ENCODE measurements at places on chromosomes 11 and 22. TPM values are rescaled to one million over a fixed set of nuclear protein-coding genes. Genes with fewer than 3 reads are reported as not detected.

TRAF6 gene
- 18.8 TPM for polyA plus RNA-seq

KLHL35 gene
- 15.4 TPM for polyA plus RNA-seq

ANO9 gene
- polyA plus RNA-seq: 1.6 TPM

PTGDR2 gene
- polyA plus RNA-seq: 0.28 TPM

ANO3 gene
- 2.4 TPM for polyA plus RNA-seq

VWCE gene
- polyA plus RNA-seq: 6.6 TPM

KCNQ1 gene
- polyA plus RNA-seq: 6.0 TPM

MALAT1 gene
- polyA plus RNA-seq: 26.7 TPM

ROM1 gene
- 9.0 TPM for polyA plus RNA-seq

KBTBD4 gene
- 35.9 TPM for polyA plus RNA-seq

MISFA gene
- polyA plus RNA-seq: 483 TPM

OPCML gene
- polyA plus RNA-seq: 2.7 TPM

POU2AF3 gene
- polyA plus RNA-seq: 11.5 TPM

OR52N5 gene
- not detected for polyA plus RNA-seq

CDHR5 gene
- 2.3 TPM for polyA plus RNA-seq

AGBL2 gene
- 65.2 TPM for polyA plus RNA-seq
